ENCODE measurements at places on chromosomes 5 and 9. TPM values are rescaled to one million over a fixed set of nuclear protein-coding genes. Genes with fewer than 3 reads are reported as not detected.

DNA sequence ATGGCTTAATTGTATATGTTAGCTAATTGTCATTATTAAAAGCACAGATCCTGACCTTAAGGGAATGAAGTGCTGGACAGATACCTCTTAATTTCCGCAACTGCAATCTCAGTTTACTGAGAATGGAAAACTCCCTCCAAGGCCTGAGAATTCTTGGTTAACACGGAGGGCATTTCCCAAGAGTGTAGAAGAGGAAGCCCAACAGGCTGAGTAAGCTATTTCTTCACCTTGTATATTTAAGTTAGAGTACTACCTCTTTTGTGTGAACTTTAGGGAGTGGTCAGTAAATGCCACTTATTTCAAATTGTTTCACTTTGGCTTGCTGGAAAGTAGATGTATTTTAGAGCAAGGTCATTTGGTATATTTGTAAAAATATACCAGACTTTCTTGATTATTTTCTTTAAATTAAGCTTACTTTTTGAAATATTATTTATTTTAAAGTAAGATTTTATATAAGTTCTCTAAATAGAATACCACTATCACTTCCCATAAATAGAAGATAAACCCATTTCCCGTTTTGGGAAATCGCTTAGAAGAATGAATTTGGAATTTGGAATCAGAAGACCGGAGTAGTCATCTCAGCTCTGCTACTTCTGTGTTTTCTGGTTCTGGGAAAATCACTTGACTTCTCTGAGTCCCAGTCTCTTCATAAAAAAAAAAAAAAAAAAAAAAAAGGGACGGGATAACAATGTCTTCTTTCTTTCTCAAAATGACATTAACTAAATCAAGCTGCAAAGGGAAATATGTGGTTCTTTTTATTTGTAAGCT lies 26.0 kb upstream of the C9orf72 start:
- no peak for DNase-seq

DNA sequence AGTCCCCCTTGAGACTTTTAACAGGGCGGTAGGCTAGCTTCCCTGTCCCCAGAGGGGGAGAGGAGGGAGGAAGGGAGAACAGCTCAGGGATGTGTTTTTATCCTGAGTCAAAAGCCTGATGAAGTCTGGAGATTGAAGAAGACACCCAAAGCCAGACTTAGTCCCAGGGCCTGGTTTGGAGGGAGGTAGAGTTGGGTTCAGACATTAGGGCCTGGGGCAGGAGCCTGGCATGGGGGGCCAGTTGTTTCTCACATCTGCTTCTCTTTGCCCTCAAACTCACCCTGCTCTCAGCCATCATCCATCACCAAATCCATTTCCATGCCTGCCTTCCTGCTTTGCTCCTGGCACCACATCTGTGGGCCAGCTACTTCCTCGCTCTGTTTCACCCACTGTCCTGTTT lies 2.9 kb downstream of the MYORG start:
- no peak for DNase-seq

- no peak for DNase-seq
Measured at GRCh38 chr5:179267071-179267670, 78.1 kb downstream of the ADAMTS2 start.

GRCh38 chr9:31335529-31336234 lies 1048.8 kb upstream of the ACO1 start:
- DNase-seq, result no peak

- no peak for DNase-seq
Measured at GRCh38 chr5:25891691-25892090, 1146.7 kb downstream of the CDH9 start.

GRCh38 chr9:20353524-20353923 lies 268.8 kb downstream of the MLLT3 start:
- no peak for DNase-seq

GRCh38 chr9:37369671-37370070 lies 52.8 kb upstream of the GRHPR start:
- DNase-seq, result no peak

DNA sequence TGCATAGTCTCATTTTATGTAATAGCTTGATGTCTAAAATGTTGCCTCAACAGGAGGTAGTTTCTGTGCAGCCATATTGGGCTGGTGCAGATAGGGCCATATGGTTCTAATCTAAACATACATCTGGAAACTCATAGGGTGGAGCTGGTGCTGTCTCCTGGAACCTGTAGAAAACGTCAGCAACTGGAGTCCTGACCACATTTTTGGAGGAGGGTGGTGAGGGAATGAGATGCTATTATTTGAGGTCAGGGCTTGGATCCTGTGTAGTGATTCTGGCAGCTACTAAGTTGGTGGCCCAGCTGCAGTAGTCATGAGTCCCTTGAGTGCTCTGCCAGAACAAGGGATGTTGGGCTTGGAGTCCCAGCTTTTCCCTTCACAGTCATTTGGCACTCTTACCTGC lies 14.1 kb downstream of the MAN2A1 start:
- no peak for DNase-seq

DNA sequence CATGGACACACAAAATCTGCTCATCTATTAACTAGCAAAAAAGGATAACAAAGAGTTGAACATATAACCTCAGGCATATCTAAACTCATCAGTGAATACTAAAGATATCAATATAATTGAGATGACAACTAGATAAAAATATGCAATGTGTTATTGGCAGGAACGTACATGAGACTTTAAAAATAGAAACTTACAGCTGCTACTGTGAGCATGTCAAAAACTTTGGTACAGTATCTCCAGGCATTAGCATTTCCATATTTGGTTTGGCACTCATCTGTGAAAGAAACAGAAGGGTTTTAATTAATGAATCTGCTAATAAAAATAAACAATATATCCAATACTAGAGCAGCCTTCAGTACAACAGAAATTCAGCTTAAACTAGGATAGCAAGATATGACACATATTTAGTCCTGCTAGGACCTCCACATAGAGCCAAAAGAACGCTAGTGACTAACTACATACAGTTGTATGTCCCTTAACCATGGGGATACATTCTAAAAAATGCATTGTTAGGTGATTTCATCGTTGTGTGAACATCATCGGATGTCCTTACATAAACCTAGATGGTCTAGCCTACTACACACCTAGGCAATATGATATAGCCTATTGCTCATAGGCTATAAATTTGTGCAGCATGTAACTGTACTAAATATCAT lies 10.5 kb upstream of the SCAI start:
- DNase-seq, result no peak

- DNase-seq, result no peak
Measured at GRCh38 chr9:32526707-32527048, 682 bp upstream of the RIGI start.

- DNase-seq, result no peak
Measured at GRCh38 chr5:140926443-140927227, 536 bp downstream of the PCDHAC1 start.

The MTMR12 gene
- 27.5 TPM for total RNA-seq

DNA sequence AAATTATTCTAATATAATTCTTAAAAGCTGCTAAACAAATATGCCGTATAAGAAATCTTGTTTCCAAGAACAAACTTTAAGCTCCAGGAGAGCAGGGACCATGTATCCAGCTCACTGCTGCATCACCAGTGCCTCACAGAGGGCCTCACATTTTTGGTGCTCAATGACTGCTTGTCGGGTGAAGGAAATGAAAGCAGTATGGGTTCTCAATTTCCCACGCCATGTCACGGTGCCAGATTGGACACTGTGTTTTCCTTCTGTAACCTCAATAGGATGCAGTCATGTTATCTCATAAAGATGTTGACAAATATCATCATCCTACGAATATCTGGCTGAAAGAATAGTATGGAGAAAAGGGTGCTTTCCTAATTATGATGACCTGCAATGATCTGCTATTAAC lies 64.7 kb downstream of the POU5F2 start:
- no peak for DNase-seq

The CD14 gene
- 7.6 TPM for total RNA-seq

DNA sequence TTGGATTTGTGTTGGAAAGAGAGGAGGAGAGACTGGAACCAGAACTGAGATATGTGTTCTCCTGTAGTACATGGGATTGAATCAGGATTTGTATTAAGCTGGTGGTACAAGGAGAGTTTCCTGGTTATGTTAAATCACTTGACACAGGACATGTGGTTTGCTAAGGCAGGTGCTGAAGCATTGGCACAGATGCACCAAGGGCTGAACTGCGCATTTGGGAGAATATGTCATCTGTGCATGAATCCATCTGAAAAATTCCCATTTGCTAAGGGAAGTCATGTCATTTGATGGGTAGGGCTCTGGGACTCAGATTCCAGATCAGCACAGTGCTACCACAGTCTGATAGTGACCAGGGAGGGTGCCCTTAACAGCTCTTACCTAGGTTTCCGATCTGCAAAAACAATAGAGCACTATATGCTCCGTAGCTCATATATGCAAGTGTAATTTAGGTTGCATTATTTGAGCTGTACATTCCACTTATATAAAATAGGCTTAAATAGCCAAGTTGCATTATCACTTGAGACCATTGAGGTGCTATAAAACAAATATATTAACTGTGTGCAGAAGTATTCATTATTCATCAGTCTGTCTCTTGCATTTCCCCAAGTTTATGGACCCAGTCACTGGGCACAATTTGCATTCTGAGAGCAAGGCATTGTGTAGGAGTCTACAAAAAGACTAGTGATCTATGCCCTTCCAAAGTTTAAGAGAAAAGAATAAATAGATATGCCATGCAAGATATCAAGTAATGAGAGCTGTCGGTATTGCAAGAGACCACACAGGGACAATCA lies 55.2 kb downstream of the ADAMTS16 start:
- DNase-seq, result no peak

GRCh38 chr5:51225789-51226742 lies 157.2 kb upstream of the ISL1 start:
- DNase-seq, result no peak

The CDKN2A gene
- 20.2 TPM for total RNA-seq

DNA sequence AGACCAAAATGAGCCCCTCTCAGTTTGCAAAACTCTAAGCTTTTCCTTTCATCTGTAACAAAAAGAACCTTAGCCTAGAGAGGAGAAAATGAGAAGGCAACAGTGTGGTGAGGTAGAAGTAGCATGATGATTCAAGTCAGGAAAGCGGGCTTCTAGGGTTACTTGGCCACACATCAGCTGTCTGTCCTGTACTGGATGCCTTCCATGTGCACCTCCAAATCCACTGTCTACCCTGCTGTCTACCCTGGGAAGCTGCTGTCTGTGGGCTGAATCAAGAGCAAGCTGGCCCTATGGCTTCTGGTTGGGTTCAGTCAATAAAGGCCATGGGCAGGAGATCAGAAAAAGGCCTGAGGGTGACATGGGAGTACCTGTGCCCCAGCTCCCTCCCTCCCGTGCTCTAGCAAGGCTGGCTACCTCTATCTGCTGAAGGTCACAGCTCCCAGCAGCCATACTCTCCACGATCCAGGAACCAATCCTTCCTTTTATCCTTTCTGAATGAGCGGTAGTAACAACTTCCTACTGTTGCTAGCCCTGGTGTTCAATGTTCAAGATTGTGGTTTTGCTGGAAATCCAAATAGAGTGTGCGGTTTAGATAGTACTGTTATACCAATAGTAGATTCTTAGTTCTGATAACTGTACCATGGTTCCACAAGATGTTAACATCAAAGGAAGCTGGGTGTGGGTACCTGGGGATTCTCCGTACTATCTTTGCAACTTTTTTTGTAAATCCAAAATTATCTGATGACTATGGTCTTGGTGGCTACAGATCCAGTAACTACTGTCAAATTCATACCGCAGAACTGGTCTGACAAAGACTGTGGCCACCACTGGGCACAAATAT lies 191.0 kb downstream of the ESM1 start:
- DNase-seq, result no peak

GRCh38 chr5:6770826-6771607 lies 57.8 kb downstream of the TENT4A start:
- DNase-seq, result no peak

DNA sequence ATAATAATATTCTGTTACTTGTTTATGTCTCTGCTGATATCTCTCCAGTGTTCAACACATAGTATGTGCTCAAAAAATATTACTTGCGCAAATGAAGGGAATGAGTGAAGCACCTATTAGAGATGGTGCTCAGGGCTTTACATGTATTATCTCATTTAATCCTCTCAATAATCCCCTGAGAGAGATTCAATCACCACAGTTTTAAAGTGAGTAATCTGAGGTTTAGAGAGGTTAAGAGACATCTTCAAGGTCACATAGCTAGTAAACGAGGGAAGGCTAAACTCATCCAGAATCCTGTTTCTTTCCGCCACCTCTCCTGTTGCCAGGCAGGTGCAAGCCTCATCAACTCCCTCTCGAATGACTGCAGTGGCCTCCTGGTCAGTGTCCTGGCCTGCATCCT lies 82.0 kb downstream of the UGCG start:
- DNase-seq, result no peak

The ANKRD18A gene
- total RNA-seq, result 0.29 TPM

The PCDHB10 gene
- total RNA-seq, result 0.35 TPM

- DNase-seq, result no peak
Measured at GRCh38 chr5:20020247-20020646, 32.2 kb upstream of the CDH18 start.

- DNase-seq, result no peak
Measured at GRCh38 chr9:124553738-124554137, 46.5 kb upstream of the NR5A1 start.

The HSD17B4 gene
- 157 TPM for total RNA-seq

- no peak for DNase-seq
Measured at GRCh38 chr5:22070186-22070728, 782.9 kb downstream of the CDH12 start.

DNA sequence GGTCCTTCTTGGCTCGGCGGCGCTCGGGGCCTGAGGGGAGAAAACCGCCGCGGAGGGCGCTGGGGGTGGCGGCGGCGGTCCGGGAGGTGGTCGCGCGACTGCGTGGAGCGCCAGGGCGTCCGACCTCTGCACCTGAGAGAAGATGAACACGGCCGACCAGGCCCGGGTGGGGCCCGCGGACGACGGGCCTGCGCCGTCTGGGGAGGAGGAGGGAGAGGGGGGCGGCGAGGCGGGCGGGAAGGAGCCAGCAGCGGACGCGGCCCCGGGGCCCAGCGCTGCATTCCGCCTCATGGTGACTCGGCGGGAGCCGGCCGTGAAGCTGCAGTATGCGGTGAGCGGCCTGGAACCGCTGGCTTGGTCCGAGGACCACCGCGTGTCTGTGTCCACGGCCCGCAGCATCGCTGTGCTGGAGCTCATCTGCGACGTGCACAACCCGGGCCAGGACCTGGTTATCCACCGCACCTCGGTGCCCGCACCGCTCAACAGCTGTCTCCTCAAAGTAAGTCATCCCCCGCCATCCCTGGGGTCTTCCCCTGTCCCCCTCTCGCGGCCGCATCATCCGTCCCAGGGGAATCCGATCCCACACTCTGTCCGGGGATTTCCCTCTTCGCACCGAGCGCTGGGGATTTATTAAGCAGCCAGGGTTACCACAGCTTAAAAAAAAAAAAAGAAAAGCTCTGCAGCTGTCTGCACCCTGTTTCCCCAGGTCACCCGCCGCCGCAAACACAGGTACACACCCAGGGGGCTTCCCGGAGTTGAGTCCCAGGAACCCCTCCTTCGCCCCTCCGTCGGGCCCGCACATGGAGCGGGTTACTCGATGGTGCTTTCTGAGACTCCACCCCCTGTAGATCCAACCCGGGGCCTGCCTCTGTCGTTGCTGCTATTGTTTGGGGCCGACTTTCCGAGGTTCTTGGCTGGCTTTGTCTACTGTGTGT lies at the start of gene GTF3C4:
TSS of gene GTF3C4 (plus strand) at position 8 of the 935 bp plus-strand sequence. CDS start at position 143, 135 bp downstream.
- no peak for DNase-seq

- no peak for DNase-seq
Measured at GRCh38 chr5:58571501-58571900, 11.4 kb upstream of the RAB3C start.
